ENCODE measurements at places on chromosomes 7 and 10. TPM values are rescaled to one million over a fixed set of nuclear protein-coding genes. Genes with fewer than 3 reads are reported as not detected.
A peak's percentile ranks its signal among the peaks of the same experiment; 100 is the strongest.

GRCh38 chr7:1049006-1049741, 4.8 kb downstream of the GPR146 start:
- H3K4me1 ChIP-seq, result peaks cover 39% of the 10 kb centered on the region
- H3K27ac ChIP-seq, result peak overlapping the region; percentile 51
- H3K36me3 ChIP-seq, result no peaks in the 10 kb centered on the region
- no peaks in the 10 kb centered on the region for H3K27me3 ChIP-seq
- H3K4me3 ChIP-seq, result no peak overlapping the region

DNA sequence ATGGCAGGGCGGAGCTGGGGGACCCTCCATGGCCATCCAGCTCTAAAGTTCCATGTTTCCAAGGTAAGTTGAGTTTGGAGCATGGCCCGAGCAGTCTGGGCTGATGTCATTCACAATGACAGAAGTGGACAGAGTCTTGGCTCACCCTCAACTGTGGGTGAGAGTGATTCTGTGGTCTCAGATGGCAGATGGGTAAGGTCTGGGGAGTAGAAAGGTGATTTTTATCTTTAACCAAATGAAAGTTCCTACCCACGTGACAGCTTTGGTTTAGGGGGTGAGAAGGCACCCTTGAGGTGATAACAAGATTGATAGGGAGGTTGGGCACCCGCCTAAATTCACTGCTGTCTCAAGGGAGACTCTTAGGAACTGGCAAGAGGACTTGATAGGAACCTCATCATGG, 57.6 kb upstream of the PDZD8 start:
- H3K4me1 ChIP-seq, result no peaks in the 10 kb centered on the region
- H3K36me3 ChIP-seq, result no peaks in the 10 kb centered on the region
- no peak for DNase-seq
- H3K27me3 ChIP-seq, result no peaks in the 10 kb centered on the region

DNA sequence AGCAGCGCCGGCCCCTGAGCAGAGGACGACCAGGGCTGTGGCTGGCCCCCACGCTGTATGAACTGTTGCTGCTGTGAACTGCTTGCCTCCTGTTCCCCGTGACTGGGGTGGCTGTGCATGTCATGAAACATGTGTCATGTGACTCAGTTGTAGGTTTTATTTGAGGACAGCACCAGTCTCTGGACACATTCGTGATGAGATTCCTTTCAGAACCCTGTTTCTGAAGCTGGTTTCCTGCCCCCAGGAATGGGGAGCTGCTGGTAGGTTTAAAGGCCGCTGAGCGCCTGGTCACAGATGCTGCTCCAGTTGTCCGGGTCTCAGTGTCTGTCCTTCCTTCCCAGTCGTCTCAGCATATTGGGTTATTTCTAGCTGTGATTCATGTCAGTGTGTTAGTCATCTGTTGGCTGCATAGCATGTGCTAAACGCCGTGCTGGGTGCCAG, 79.1 kb upstream of the PPIF start:
- no peaks in the 10 kb centered on the region for H3K27me3 ChIP-seq
- H3K4me1 ChIP-seq, result peaks cover 25% of the 10 kb centered on the region
- peaks cover 2% of the 10 kb centered on the region for H3K36me3 ChIP-seq
- no peak for DNase-seq
- H3K4me3 ChIP-seq, result no peak overlapping the region

GRCh38 chr10:122822973-122823690, 22.5 kb downstream of the CUZD1 start:
- H3K27me3 ChIP-seq, result peaks cover 5% of the 10 kb centered on the region
- H3K4me1 ChIP-seq, result no peaks in the 10 kb centered on the region

Gene TAS2R3
- polyA plus RNA-seq, result not detected

Gene C10orf67
- 1.1 TPM for polyA plus RNA-seq

DNA sequence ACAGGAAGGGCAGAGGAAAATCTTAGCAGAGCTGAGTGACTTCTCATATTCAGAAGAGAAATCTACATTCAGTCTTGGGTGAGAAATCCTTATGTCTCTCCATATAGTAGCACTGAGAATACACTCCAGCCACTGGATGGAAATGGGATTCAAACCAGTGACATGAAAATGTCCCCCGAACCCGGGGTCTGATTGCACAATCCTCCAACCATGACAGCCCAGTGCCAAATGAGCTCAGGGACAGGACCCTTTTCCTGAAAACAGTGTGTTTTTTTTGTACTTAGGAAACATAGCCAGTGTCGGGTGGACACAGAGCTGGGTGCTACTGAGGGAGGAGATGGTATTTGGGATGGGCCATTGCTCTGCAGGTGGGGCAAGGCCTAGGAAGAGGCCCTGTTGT, 185.6 kb downstream of the CXCL12 start:
- H3K4me3 ChIP-seq, result no peak overlapping the region
- H3K4me1 ChIP-seq, result no peaks in the 10 kb centered on the region
- H3K27ac ChIP-seq, result no peak overlapping the region
- no peak for DNase-seq
- H3K36me3 ChIP-seq, result no peaks in the 10 kb centered on the region

DNA sequence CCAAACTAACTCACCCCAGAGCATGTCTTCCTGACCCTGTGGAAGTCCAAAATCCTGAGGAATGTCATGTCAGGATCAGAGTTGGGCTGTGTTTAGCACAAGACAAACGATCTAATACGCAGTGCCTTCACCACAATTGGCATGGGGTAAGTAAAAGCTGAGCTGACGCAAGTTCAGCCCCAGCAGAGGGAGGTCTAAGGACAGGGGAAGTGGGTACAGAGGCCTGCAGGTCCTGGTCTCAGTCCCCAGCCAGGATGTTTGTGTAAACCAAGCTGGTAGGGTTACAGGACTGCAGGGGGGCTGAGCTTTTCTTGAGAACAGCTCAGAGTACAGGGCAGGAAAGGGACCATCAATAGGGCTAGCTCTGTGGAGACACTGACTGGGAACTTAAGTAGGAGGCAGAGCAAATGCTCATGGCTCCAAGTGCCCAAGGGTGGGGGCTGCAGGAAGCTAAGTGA, 5.3 kb upstream of the KCNIP2 start:
- no peak overlapping the region for H3K27ac ChIP-seq
- H3K36me3 ChIP-seq, result no peaks in the 10 kb centered on the region
- DNase-seq, result no peak
- H3K27me3 ChIP-seq, result no peaks in the 10 kb centered on the region
- H3K4me3 ChIP-seq, result no peak overlapping the region

Gene PUS7
- 2.6 TPM for polyA plus RNA-seq

DNA sequence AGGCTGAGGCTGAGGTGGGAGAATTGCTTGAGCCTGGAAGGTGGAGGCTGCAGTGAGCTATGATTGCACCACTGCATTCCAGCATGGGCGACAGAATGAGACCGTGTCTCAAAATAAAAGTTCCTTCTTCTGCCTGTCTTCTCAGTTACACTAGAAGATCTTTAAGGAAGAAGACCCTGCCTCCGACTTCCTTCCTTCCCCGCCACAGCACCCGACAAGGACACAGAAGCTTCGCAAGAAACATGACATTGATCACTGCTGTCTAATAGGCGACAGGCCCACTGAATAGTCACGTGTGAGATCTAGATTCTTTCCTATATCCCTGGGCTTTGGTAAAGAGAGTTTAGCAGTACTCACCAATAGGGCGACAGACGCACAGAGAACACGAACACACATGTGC, 118.2 kb downstream of the PRPF18 start:
- no peaks in the 10 kb centered on the region for H3K36me3 ChIP-seq
- no peaks in the 10 kb centered on the region for H3K27me3 ChIP-seq
- no peak for DNase-seq
- peak overlapping the region; percentile 28 for H3K4me3 ChIP-seq
- H3K4me1 ChIP-seq, result peaks cover 17% of the 10 kb centered on the region
- H3K27ac ChIP-seq, result no peak overlapping the region

- DNase-seq, result no peak
- H3K36me3 ChIP-seq, result no peaks in the 10 kb centered on the region
- no peaks in the 10 kb centered on the region for H3K27me3 ChIP-seq
- no peak overlapping the region for H3K4me3 ChIP-seq
These were observed 289.1 kb downstream of the FGFR2 start for GRCh38 chr10:121309164-121309563.

GRCh38 chr10:69644658-69645295, 14.7 kb downstream of the FAM241B start:
- no peak overlapping the region for H3K4me3 ChIP-seq
- H3K4me1 ChIP-seq, result no peaks in the 10 kb centered on the region
- H3K27ac ChIP-seq, result no peak overlapping the region
- peak; percentile 86 for DNase-seq

Data from kidney (tissue), 22 donors.